ENCODE measurements at places on chromosomes 7 and 10. TPM values are rescaled to one million over a fixed set of nuclear protein-coding genes. Genes with fewer than 3 reads are reported as not detected.

- H3K27ac ChIP-seq = no peak overlapping the region
- H3K36me3 ChIP-seq = no peaks in the 10 kb centered on the region
- no peak overlapping the region for H3K4me3 ChIP-seq
- DNase-seq = no peak
- no peaks in the 10 kb centered on the region for H3K4me1 ChIP-seq
- no peaks in the 10 kb centered on the region for H3K27me3 ChIP-seq
Observed at GRCh38 chr7:75663302-75663907, 75.3 kb downstream of the HIP1 start.

The AUTS2 gene
- 3.8 TPM for total RNA-seq

The PDSS1 gene
- 5.4 TPM for total RNA-seq

DNA sequence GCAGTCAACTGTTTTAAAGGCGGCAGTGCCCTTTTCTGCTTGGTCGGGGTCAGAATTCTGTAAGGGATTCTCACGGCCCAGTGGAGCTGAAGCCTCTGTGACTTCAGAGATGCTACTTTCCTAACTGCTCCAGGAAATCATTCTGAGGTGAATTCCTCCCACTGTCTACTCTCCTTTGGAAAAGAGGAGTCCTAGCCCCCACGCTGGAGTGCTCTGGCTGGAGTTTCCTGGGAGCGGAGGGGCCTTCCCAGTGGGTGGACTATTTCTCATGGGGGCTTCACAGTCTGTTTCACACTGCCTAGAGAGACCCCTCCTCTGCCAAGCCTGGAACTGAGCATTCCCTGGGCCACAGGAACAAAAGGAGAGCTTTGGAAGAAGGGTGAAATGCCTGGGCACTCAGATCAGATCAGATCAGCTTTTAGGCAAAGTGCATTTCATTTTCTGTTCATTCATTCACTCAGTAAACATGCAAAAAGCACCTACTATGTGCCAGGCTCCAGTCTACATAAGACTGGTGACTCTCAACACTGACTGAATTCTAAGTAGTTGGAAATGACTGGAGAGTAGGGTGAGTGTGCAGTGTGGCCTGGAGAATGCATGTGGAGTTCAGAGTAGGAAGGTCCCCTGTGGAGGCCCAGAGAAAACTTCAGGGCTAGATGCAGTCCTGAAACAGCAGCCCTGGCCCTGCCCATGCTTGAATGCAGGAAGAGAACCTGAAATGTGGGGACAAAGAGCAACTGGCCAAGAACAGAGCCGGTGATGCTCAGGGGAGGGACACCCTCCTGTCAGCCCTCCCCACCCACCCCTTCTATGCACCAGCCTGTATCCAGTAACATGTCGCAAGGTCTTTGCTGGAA, 12.2 kb downstream of the ZNF488 start:
- peaks cover 8% of the 10 kb centered on the region for H3K27me3 ChIP-seq
- H3K4me3 ChIP-seq = no peak overlapping the region
- no peaks in the 10 kb centered on the region for H3K4me1 ChIP-seq
- no peak overlapping the region for H3K27ac ChIP-seq

DNA sequence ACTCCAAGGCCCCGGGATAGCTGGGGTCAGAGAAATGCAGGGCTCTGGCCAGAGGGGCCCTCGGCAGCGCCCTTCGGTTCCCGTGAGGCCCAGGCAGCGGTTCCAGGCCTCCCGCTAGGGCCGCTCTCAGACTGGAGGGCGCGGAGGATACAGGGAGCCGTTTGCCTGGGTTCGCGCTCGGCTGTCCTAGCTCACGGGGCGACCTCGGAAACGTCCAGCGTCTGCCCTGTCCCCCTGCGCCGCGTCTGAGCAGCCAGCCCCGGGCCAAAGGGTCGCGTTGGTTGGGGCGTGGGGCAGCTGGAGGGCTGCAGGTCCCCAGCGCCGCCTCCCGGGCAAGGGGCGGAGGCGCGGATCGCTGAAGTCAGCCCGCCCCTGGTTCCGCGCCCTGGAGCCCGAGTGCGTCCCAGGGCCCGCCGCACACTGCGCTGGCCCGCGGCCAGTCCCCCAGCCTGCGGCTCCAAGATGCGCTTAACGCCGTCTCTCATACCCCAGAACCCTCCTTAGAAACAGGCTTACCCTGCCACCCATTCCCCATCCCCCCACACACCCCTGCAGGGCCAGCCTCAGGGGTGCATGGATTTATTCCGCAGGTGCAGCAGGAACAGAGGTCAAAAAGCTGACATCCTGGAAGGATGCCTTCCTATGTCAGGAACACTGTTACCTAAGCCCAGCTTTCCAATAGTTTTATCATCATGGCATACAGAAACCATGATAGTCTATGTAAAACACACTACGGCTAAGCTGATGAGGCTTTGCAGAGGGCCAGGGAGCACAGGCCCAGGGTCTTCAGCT, 22.1 kb upstream of the OPN4 start:
- H3K36me3 ChIP-seq = no peaks in the 10 kb centered on the region
- H3K4me1 ChIP-seq = peaks cover 1% of the 10 kb centered on the region

GRCh38 chr10:7572391-7572790, 94.4 kb downstream of the ITIH5 start:
- no peaks in the 10 kb centered on the region for H3K36me3 ChIP-seq
- H3K4me3 ChIP-seq = no peak overlapping the region
- peaks cover 2% of the 10 kb centered on the region for H3K27me3 ChIP-seq
- no peak overlapping the region for H3K27ac ChIP-seq
- no peaks in the 10 kb centered on the region for H3K4me1 ChIP-seq

The LRRD1 gene
- 0.18 TPM for total RNA-seq

The HSPA12A gene
- total RNA-seq = not detected

DNA sequence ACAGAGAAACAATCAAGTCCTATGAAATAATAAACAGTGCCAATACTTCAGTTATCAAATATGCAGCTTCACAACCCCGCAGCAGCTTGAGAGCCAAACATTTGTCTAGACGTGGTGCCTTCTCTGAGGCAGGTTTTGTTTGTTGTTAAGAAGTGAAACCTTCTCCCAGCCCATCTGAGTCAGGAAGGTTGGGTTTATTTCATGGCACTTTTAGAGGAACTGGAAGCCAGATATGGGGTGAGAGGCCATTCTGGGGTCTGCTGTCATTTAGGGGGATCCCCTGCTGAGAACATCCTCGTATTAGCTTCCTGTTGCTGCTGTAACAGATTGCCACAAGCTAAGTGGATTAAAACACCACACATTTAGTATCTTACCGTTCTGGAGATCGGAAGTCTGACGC, 113.6 kb downstream of the GRK5 start:
- H3K27ac ChIP-seq = no peak overlapping the region
- H3K36me3 ChIP-seq = peaks cover 2% of the 10 kb centered on the region
- H3K27me3 ChIP-seq = no peaks in the 10 kb centered on the region
- no peak for DNase-seq
- no peak overlapping the region for H3K4me3 ChIP-seq

GRCh38 chr10:130459851-130460490, 323.8 kb downstream of the GLRX3 start:
- no peak overlapping the region for H3K27ac ChIP-seq
- H3K36me3 ChIP-seq = no peaks in the 10 kb centered on the region
- DNase-seq = peak; percentile 10
- peaks cover 6% of the 10 kb centered on the region for H3K27me3 ChIP-seq
- no peak overlapping the region for H3K4me3 ChIP-seq

DNA sequence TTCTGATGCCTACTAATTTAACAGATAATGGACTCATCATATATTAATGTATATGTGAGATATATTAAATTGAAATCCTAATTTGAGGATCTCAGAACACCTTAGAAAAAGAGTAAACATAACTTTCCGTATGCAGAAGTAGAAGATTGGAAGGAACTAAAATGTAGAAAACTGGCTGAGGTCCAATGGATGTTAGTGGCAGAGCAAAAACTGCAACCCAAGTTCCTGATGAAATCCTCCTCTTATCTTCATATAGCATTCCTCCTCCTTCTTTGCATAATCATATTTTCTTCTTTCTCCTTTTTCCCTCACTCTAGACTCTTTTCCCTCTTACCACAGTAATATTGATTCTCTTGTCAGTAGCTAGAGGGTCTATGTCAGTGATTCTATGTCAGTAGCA, 6.0 kb downstream of the INA start:
- H3K4me3 ChIP-seq = no peak overlapping the region
- H3K27ac ChIP-seq = no peak overlapping the region
- H3K27me3 ChIP-seq = peaks cover 41% of the 10 kb centered on the region
- H3K36me3 ChIP-seq = no peaks in the 10 kb centered on the region

The PPP1R3C gene
- total RNA-seq = not detected

The EEPD1 gene
- 0.86 TPM for total RNA-seq

The TMEM236 gene
- total RNA-seq = 0.18 TPM

DNA sequence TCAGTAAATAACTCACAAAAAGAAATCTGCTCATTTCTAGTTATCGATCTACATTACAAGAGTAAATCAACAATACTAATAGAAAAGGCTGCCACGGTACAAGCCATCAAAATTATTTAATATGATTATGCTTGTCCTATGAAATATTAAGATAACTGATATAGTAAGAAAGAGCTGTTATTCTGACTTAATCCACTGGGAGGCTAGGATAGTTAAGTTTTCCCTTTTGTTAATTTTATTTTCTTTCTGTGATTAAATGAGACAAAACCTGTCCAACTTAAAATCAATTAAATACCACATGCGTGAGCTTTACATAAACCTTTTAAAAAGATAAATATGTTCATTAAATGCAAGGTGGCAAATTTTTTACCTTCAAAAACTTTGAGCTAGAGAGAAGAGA, 114.8 kb downstream of the LMBR1 start:
- H3K4me3 ChIP-seq = no peak overlapping the region
- peaks cover 40% of the 10 kb centered on the region for H3K4me1 ChIP-seq
- DNase-seq = no peak

GRCh38 chr10:128339753-128340152, 213.5 kb upstream of the MKI67 start:
- no peak overlapping the region for H3K27ac ChIP-seq
- peaks cover 14% of the 10 kb centered on the region for H3K27me3 ChIP-seq
- no peak for DNase-seq
- H3K4me3 ChIP-seq = no peak overlapping the region

DNA sequence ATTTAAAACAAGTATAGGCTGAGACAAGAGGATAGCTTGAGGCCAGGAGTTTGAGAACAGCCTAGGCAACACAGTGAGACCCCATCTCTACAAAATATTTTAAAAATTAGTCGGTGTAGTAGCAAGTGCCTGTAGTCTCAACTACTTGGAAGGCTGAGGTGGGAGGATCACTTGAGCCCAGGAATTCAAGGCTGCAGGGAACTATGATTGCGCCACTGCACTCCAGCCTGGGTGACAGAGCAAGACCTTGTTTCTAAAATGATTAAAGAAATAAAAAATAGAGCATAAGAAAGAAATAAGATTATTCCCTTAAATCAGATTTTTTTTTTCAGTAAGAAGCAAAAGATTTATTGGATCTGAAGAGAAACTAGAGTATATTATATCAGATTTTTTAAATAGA, 11.7 kb downstream of the LRRC20 start:
- DNase-seq = no peak
- H3K36me3 ChIP-seq = no peaks in the 10 kb centered on the region
- no peak overlapping the region for H3K27ac ChIP-seq
- no peak overlapping the region for H3K4me3 ChIP-seq

DNA sequence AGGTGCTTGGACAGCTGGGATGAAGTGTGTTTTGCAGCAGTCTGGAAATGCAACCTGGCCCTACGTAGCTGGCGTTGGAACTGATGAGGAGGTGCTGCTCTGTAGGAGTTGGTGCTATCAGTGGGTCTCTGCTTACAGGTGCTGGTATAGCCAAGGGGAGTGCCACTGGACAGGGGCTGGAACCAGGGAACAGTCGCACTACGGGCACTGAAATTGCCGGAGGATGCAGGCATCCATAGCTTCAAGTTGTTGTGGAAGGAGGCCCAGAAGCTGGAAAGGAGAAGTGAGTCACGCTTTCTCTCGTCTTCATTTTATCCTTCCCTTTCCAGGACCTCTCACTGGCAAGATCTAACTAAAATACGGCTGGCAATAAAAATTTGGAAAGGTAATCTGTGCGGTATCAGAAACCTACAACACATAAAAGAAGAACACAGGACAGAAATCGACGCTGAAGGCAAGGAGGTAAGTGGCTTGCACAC, 25.8 kb downstream of the MACC1 start:
- H3K36me3 ChIP-seq = no peaks in the 10 kb centered on the region
- H3K4me1 ChIP-seq = no peaks in the 10 kb centered on the region
- no peak for DNase-seq

DNA sequence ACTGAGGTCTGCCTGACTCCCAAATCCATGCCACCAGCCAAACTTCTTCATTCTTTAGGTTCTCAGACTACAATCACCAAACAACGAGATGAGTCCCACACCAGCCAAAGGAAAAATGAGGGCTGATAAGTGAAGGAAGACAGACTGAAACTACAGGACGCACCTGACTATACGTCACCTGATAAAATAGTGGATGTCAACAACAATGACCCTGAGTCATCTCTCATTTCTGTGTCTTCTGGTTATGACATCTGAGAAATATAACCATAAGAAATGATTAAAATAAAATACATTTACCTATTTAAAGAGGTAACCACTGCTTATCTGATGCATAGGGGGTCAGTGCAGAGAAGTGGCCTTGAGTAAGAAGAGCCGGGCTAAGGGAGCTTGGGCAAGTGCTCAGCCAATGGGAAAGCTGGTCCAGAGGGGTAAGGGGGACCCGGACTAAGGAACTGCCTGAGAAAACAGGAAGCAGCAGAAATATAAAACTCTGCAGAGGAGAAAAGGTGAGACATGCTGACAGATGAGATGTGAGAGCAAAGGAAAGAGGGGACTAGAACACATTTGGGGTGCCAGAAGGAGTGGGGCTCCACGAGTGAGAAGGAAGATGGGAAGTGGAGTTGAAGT, 51.8 kb downstream of the HIPK2 start:
- H3K4me3 ChIP-seq = peak overlapping the region; percentile 51
- H3K27me3 ChIP-seq = no peaks in the 10 kb centered on the region
- peak overlapping the region; percentile 70 for H3K27ac ChIP-seq
- H3K36me3 ChIP-seq = peaks cover 20% of the 10 kb centered on the region
- DNase-seq = no peak
- peaks cover 46% of the 10 kb centered on the region for H3K4me1 ChIP-seq

DNA sequence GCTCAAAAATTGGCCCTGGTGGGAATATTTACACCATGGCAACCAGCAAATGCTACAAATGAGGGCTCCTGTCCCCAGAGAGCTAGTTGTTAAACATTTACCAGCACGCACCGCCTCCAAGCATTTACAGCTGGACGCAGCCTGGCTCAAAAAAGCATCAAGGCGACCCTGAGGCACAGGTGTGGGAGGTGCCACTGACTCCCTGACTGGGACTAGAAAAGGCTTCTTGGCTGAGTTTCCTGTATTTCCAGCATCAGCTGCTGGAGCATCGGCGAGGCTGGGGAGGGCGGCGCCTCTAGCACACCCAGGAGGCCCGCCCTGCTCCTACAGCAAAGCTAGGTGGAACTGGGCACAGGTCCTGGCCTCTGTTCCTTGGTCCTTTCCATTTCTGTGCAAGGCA, 43.5 kb upstream of the ZRANB1 start:
- H3K4me1 ChIP-seq = no peaks in the 10 kb centered on the region
- H3K4me3 ChIP-seq = no peak overlapping the region
- no peak overlapping the region for H3K27ac ChIP-seq
- no peaks in the 10 kb centered on the region for H3K36me3 ChIP-seq

GRCh38 chr10:89793649-89794254, 92.4 kb downstream of the KIF20B start:
- H3K4me3 ChIP-seq = no peak overlapping the region
- H3K27ac ChIP-seq = no peak overlapping the region
- no peaks in the 10 kb centered on the region for H3K36me3 ChIP-seq
- no peak for DNase-seq

The PANK1 gene
- total RNA-seq = 0.69 TPM

- no peak overlapping the region for H3K4me3 ChIP-seq
- H3K27me3 ChIP-seq = no peaks in the 10 kb centered on the region
- no peaks in the 10 kb centered on the region for H3K4me1 ChIP-seq
- no peaks in the 10 kb centered on the region for H3K36me3 ChIP-seq
Observed at GRCh38 chr7:52410032-52410431, 625.4 kb upstream of the POM121L12 start.
